ENCODE measurements at places on chromosomes 11 and 22.
A peak's percentile ranks its signal among the peaks of the same experiment; 100 is the strongest.

DNA sequence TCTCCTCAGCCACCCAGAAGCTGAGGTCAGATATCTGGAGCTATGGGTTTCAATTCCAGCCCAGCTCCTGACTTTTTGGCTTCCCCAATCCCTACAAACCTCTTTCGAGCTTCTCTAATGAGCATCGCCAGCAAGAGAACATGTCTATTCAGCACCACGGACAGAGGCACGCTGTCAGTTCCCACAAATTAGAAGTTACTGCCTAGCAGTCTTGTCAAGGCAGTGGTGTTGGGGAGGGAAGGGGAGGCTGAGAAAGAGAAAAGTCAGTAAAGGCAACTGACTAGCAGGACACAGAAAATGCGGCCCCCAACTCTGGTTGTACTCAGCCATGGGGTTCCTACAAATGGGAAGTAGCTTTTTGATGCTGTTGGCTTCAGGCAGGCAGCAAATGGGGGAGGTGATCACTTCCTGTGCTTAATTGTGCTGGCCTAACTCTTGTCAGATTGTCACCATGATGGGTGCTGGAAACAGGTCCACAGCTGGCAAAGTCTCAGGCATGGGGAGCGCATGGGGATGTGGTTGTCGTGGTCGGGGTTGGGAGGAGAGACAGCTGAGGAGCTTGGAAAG, 205.9 kb downstream of the ST3GAL4 start:
- no peak for DNase-seq

GRCh38 chr11:8070417-8071115, 10.4 kb upstream of the TUB start:
- DNase-seq: no peak

DNA sequence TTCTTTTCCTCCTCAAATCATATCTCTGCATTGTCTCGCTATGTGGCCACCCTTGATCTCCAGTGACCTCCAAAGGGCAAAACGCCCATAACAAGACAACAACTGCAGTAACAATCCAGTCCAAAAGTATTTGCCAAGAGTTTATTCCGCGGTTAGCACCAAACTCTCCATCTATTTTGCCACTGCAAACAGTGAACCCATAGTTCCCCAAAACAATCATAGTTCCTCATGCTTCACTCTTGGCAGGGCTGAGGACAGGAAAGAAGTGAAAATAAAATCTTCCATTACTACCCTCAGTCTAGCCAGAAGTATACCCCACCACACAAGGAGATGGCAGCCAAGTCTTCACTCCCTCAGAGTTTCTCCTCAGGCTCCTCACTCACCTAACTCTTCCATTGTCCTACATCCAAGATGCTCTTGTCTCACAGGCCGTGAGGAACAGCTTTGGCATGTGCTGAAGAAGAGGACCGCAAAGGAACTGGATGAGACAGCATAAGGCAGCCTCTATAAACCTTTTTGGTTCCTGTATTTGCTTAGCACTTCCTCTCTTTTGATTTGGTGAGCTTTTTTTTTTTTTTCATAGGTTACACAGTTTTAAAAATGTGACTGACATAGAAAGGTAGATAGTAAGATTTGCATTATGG, at the start of gene LPXN:
LPXN (minus strand) TSS at position 480 of the 644 bp plus-strand sequence; CDS start at position 396, 84 bp downstream.
- no peak for DNase-seq

DNA sequence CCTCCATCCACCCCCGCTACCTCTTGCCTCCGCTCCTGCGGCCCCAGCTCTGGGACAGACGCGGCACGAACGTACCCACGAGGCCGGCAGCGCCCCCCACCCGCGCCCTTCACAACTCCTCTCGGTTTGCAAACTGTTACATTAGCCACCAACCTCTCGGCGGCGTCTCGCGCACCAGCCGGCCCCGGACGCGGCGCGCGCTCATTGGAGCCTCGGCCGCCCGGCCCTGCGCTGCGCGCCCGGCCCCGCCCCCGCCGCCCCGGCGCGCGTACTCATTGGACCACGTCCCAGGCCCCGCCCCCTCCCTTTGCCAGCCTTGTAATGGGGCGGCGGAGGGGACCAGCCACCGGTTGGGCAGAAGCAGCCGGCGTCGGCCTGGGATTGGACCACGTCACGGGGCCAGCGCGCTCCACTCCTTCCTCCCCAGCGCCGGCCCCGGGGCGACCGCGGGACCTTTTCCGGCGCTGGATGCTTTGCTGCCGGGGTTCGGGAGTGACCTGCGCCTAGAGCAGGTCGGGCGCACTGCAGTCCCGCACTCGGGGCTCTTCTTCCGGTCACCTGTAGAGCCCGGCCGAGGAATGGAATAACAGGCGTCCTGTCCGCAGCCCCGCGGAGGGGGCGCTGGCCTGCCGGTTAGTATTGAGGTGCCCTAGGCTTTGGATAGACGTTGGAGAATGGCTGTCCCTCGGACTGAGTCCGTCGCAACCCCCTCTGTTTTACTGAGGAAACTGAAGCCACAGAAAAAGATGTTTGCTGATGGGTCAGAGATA, at the start of gene HYOU1:
HYOU1 (minus strand) TSS at position 206 of the 770 bp plus-strand sequence. CDS start 1,045 bp downstream, outside the sequence.
- peak; percentile 99 for DNase-seq

- DNase-seq: no peak
Measured at GRCh38 chr22:20569059-20570058, 61.9 kb downstream of the MED15 start.

GRCh38 chr22:23193196-23193827, 13.0 kb downstream of the BCR start:
- no peak for DNase-seq

GRCh38 chr11:117817368-117818040, 7.0 kb downstream of the FXYD2 start:
- DNase-seq: peak; percentile 88

DNA sequence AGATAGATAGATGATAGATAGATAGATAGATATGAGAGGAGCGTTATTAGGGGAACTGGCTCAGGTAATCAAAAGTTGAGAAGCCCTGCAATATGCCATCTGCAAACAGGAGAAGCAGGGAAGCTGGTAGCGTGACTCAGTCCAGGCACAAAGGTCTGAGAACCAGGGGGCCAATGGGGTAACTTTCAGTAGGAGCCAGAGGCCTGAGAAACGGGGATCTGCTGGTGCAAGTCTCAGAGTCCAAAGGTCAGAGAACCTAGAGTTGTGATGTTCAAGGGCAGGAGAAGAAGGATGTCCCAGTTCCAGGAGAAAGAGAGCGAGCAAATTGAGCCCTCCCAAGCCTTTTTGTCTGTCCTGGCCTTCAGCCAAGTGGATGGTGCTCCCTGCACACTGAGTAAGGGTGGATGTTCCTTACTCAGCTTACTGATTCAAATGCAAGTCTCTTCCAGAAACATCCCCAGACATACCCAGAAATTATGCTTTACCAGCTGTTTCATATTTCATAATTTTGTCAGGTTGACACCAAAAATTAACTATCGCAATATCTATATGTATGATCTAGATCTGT, 87.8 kb upstream of the SLC22A12 start:
- DNase-seq: no peak

DNA sequence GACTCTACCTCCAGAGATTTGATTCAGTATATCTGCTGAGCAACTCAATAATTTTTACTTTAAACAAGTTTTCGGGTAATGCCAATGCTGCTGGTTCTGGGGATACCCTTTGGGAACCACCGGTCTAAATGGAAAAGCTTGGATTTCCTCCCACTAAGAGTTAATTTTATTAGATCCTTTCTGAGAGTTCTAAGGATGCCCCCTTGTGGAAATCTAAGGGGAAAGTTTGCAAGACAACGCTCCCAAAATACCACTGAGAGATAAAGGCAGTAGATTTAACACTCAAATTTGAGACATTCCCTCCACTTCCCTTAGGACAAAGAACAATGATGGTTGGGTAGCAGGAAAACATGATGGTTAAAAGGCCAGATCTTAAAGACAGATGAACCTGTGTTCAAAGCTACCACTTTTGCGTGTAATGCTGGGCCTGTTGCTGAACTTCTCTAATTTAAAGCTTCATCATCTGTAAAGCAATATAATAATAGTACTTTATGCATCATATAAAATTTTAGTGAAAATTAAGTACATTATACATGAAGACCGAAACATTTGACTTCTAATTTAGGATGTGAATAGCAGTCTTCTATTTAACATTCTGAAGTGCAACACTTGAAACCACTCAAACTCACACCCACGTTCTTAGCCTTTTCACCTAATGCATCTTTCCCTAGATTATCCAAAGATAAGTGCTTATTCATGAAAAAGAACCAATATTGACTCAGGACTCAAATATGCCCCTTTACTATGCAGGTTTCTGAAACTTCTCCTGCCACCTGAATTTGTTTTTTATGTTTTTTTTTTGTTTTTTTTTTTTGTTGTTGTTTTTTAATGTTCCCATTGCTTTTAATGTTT, 110.1 kb upstream of the LUZP2 start:
- no peak for DNase-seq

GRCh38 chr22:45529971-45530575, 27.4 kb downstream of the FBLN1 start:
- no peak for DNase-seq

DNA sequence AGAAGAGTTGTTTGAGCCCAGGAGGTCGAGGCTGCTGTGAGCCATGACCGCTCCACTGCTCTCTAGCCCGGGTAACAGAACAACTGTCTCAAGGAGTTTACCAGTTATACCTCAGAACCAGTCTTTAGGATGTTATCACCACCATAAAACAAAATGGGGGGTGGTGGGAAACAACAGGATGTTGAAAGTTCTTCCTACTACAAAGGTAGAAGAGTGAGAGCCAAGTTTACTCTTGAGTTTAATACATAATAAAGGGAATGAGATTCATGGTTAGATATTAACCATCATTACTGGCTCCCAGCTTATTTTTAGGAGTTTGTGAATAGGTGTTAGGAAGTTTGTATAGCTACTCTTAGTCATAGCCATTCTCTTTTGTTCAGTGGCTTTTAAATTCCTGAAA, 78.8 kb upstream of the HORMAD2 start:
- no peak for DNase-seq

GRCh38 chr11:45702511-45702910, 37.1 kb upstream of the CHST1 start:
- no peak for DNase-seq

- DNase-seq: peak; percentile 92
Measured at GRCh38 chr11:69115586-69116560, 39.9 kb upstream of the SMIM38 start.

- DNase-seq: no peak
Measured at GRCh38 chr11:34044664-34045485, 6.7 kb upstream of the CAPRIN1 start.

DNA sequence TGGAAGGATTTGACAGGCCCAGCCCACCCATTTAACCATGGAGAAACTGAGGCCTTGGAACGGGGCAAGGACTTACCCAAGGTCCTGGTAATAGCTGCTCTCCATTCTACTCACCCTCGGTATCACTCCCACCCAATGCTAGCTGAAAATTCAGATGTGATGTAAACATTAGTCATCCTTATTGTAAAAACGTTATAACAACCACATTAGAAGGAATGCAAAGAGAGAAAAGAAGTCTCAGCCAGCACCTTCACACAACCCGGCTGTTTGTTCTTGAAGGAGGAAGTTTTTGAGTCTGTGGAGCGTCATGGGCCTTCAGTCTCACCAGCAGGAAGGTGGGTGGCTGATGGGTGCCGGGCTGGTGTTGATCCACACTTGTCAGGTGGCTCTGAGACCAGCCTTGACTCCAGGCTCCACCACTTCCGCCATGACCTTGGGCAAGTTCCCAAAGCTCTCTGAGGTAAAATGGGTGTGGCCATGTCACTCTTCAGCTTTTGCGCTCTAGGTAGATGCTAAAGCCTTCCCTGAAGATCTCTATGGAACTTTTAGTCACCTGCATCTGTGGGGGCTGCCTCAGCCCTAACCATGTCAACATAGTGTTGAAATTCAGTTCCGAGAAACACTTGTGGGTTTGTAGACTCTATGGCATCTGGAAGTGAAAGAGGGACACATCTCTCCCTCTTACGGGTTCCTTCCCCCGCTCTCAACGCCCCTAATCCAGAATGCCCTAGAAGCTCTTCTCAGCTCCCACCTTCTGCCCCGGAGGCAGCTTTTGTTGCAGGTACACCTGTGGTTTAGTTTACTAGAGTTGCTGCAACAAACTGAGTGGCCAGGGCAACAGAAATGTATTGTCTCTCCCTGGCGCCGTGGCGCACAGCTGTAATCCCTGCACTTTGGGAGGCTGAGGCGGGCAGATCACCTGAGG, 14.8 kb downstream of the CD6 start:
- no peak for DNase-seq

- DNase-seq: no peak
Measured at GRCh38 chr11:115672412-115672811, 168.2 kb upstream of the CADM1 start.

- no peak for DNase-seq
Measured at GRCh38 chr11:61698173-61698948, 18.2 kb downstream of the DAGLA start.

GRCh38 chr11:40030867-40031266, 1428.6 kb downstream of the LRRC4C start:
- DNase-seq: no peak

DNA sequence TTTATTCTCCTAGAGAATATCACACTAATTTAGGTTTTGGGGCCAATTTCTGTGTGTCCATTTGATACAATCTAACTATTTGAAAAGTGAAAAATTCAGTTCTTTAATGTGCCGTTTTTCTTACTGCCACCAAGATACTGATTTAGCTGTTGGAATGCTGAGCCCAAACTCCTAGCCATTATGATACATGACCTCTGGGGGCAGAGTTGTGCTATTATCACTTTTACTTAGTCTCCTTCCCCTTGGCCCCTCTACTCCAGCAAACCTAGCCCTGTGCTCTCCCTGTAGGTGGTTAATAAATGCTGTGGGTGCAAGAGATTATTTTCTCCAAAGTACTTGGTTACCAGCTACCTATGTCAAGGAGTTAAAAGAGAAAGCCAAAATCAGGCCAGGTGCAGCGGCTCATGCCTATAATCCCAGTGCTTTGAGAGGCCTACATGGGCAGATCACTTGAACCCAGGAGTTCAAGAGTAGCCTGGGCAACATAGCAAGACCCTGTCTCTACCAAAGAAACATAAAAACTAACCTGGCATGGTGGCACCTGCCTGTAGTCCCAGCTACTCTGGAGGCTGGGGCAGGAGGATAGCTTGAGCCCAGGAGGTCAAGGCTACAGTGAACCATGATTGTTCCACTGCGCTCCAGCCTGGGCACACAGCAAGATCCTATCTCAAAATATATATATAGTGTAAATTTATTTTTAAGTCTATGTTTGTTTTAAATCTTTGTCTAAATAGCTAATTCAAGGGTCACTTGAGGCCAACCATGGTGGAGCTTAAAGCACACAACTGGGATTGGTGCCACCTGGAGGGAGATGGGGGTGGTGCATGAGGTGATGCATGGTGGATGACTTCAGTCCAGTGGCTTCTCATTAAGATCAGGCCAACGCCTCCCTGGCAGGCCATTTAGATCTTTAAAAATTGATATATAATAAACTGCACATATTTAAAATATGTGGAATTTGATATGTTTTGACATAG, 193.2 kb upstream of the PLET1 start:
- DNase-seq: no peak

- DNase-seq: no peak
Measured at GRCh38 chr11:108319541-108320145, 96.8 kb downstream of the ATM start.

DNA sequence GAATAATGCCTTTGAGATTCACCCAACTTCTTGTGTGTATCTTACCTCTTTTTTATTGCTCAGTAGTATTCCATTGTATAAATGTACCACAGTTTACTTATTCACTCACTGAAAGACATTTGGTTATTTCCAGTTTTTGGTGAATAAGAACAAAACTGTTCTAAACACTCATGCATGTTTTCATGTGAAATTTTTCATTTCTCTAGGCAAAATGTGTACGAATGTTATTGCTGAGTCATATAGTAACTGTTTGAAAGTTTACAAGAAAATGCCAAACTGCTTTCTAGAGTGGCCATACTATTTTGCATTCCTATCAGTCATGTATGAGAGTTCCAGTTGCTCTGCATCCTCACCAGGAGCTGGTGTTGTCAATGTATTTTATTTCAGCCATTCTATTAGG, 8.8 kb upstream of the EMSY start:
- DNase-seq: no peak
